ENCODE measurements at places on chromosomes 7 and 10.

- DNase-seq: no peak
These were observed 3.1 kb upstream of the PLPP4 start for GRCh38 chr10:120453886-120454285.

- DNase-seq: no peak
These were observed 10.6 kb downstream of the FAS start for GRCh38 chr10:89001024-89001728.

DNA sequence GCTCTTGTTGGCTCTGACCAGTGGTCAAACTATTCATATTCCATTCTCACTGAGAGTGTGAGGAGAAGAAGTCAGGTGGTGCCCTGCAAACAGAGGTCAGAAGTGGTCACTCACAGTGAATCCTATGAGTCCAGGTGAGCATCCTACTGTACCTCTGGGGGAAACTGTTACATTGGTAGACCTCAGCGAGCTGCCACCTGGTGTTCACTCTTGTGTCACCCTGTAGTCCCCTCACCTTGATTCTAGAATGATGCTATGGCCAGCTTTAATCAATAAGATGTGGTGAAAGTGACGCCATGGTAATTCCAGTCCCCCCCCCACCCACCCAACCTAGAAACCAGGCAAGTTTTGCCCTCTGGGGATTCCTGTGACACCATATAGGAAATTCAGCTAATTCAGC is 1.2 kb upstream of the AMPH start:
- no peak for DNase-seq

- DNase-seq: no peak
These were observed 47.1 kb downstream of the MYOF start for GRCh38 chr10:93434991-93435491.

DNA sequence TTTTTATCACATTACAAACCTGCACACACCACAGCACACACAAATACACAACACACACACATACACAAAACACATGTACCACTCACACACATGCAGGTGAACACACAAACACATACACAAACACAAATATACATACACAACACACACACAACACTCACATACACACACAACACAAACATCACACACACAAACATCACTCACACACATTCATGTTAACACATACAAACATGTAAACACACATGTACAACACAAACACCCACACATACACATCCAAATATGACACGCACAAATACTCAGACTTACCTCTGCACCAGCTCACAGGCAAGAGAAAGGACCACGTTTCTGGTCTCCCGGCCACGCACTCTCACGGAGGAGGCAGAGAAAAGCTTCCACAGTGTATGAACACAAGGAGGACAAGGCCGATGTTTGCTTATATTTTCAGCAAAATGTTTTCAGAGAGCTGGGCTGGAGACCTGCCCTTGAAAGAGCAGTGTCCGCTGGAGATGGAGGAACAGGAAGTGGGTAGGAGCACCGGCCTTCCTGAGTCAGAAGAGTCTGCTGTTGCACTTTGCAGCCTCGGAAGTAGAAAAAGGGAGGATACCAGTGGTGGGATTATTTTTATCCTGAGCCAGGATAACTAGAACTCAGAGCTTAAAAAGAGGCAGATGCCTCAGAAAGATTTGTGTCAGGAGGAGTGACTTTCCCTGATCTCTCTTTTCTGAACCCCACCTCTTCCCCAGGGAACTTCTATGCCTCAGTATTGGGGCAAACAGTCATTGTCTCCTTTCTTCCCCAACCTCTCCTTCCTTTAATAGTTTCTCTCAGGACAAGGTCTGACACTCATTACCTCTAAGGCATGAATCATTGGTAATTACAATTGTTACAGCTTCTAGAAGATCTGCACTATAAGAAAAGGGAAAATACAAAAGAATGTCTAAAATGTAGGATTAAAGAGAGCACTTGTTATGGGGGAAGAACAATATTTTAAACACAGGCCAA is at the start of gene GIMAP6:
Gene GIMAP6 (minus strand): TSS at position 520 of the 999 bp plus-strand sequence. CDS start 2,243 bp downstream, outside the sequence.
- no peak for DNase-seq

DNA sequence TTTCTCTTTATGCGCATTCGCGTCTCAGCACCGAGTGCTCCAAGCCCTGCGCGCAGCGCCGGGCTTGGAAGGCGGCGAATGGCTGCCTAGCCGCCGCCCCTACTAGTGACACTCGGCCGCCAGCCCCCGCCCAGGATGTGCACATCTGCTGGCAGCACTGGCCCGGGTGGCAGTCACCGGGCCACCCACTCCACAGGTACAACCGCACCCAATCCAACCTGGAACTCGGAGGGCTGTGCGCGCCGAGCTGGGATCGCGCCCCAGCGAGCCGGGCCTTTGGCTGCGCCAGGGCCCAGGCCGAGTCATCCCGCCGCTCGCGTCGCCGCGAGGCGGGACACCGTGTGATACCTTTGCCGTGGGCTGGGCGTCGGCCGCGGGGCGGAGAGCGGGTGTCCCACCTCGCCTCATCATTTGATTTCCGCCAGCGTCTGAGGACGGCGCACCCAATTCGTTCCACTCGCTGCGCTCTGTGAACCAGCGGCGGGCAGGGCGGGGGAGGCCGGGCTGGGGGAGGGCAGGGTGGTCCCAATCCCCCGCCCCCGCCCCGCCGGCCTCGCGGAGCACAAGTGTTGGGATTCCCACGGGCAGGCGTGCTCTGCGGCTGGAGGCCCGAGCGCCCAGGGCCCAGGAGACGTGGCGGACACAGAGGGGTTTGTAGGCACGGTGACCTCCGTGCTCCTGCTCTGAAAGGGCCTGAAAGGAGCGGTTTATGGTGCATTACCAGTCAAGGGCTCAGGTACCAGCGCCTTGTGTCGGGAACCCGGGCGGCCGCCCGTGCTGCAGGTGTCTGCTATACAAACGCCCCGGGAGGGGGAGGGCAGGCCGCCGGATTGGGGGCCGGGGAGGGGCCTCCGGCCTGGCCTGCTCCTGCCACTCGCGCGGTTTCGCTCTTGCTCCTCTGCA is 17.8 kb upstream of the PTF1A start:
- no peak for DNase-seq

DNA sequence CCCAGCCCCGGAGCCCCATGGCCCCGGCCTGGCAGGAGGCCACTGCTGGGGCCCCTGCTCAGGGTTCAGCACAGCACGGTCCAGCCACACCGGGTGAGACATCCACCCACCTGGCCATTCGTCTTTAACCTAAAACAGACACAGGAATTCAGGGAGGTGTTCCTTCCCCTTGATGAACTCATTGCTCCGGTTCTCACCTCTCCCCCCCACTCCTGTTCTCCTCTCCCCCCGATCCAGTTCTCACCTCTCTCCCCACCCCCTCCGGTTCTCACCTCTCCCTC is 129.8 kb downstream of the DIP2C start:
- DNase-seq: no peak

- no peak for DNase-seq
These were observed 146.9 kb downstream of the TPST1 start for GRCh38 chr7:66352071-66352470.

DNA sequence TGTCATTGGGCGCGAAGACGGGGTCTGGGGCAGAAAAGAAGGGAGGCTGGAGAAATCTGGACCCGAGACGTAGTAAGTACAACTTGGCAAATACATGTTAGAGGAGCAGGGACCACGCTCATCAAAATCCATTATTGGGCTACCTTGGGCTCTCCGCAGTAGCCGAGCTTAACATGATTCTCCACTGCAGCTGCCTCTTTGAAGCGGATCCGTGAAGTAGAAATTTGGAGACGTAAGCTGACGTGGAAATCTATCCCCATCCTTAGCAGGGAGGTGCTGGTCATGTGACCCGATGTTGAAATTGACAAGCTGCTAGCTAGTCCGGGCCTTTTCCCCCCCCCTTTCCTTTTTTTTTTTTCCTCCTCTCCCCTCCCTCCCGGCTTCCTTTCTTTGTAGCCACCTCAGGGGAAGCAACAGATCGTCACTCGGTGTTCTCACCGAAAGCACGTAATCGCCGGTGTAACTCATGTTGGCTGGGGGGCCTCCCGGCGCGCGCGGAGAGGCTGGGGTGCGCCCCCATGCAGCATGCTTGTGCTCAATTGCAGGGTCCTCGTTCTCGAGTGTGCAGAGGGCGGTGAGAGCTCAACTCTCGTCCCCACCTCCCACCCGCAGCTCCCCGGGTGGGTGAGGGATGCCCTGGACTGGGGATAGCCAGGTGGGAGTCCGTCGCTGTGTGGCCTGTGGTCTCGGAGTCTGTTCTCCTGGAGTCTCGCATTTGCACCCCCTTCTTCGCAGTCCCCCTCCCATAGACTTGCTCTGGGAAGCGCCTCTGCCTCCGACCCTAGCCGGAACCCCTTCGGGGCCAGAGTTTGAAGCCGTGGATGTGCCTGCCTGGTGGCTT is at the start of gene HOXA11:
Gene HOXA11 (minus strand): TSS at position 220 of the 841 bp plus-strand sequence. CDS start 88 bp downstream, at position 132.
- no peak for DNase-seq

GRCh38 chr7:101781439-101781838 is 36.0 kb upstream of the CUX1 start:
- no peak for DNase-seq

- DNase-seq: no peak
These were observed 57.2 kb upstream of the OPALIN start for GRCh38 chr10:96415891-96416554.

DNA sequence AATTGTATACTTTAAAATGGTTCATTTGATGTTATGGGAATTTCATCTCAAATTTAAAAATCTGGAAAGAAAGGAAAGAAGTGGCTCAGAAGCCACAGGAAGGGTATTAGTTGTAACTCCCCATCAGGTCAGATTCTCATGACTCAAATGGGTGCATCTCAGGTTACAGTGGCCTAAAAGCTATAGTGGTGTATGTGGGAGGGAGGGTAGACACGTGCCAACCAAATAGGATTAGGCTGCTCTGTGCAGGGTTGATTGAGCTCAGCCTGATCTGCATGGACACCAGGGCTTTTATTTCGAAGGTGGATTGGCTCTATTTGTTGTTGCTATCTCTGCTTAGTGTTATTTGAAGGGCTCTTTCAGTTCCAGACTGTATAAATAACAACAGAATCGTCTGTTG is 121.5 kb upstream of the PRR15 start:
- DNase-seq: no peak

DNA sequence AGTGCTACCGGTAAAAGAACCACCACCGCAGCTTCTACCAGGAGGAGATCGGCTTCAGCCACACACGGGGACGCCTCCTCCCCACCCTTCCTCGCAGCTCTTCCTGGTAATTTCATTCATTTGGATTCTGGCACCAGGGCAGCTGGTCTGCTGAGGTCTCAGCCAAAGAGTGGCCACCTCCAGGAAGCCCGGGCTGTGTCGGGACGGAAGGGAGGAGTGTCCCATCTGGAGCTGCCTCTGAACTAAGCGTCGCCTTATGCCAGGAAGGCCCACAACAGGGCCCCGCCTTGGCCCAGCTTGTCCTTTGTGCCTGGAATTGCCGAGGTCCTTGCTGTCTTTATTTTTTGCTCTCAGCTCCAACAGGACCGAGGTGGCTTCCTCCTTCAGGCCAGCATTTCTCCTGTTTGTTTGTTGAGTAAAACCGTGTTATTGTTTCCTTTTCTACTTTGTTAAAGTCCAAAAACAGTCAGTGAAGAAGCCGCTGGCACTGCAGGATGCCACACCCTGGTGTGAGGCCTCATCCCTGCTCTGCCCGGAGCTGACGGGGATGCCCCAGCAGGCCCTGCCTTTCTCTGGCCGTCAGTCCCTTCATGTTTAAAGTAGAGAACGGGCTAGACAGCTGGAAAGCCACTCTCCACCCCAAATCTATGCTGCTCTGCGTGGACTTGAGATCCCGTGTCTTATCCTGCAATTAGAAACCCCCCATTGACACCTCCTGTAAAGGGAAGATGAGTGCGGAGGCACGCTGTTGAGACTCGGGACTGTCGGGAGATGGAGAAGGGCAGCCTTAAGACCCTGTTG is 24.5 kb upstream of the TTYH3 start:
- DNase-seq: no peak

GRCh38 chr10:113987805-113988204 is 55.9 kb upstream of the ADRB1 start:
- no peak for DNase-seq

GRCh38 chr10:118590334-118590733 is 5.1 kb downstream of the PRLHR start:
- no peak for DNase-seq

- DNase-seq: no peak
These were observed 42.7 kb downstream of the PRR15 start for GRCh38 chr7:29606287-29606721.

DNA sequence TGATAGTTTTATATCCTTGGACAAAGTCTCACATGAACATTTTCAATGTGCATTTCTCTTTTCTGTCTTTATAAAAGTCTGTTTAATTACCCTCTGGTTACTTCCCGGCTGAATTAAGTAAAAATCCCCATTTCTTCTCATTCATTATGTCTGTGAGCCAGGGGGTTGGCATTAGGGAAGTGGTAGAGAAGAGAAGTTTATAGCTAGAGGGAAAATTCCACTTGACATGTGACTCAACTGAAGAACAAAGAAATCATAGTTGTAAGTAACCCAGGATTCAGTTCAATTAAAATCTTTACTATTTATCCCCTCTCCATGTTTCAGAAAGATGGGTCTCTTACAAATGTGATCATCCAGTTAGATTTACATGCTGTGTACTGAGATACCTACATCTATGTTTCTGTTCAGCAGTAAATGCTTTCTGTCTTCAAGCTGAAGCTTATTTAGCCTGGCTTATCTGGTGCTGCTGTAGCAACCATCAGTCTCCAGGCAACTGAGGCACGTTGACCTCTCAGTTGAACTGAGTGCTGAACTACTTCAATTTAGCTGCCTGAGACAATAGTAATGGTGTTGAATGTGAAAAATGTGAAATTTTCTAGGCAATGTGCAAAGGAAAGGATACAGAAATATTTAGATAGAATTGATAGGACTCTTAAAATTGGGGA is 181.6 kb downstream of the MLLT10 start:
- no peak for DNase-seq

DNA sequence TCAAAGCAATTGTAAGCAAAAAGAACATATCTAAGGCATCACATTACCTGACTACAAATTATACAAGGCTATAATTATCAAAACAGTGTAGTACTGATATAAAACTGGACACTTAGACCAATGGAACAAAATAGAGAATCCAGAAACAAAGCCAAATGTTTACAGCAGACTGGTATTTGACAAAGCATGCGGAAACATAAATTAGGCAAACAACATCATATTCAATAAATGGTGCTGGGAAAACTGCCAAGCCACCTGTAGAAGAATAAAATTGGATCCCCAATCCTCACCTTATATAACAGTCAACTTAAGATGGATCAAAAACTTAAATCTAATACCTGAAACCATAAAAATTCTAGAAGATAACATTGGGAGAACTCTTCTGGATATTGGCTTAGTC is 240.8 kb upstream of the POM121L12 start:
- no peak for DNase-seq

- no peak for DNase-seq
These were observed 61.2 kb downstream of the PRKAR2B start for GRCh38 chr7:107105591-107106245.

Data from activated CD8-positive, alpha-beta memory T cell treated with anti-CD3 and anti-CD28 coated beads for 1 hour (primary cell).